ENCODE measurements at places on chromosomes 6 and 20.

GRCh38 chr6:48628316-48628715, 517.3 kb upstream of the PTCHD4 start:
- no peak for DNase-seq

- no peak for DNase-seq
Observed at GRCh38 chr20:62025394-62025793, 40.3 kb downstream of the TAF4 start.

- no peak for DNase-seq
Observed at GRCh38 chr20:37911838-37912281, 8.9 kb downstream of the VSTM2L start.

DNA sequence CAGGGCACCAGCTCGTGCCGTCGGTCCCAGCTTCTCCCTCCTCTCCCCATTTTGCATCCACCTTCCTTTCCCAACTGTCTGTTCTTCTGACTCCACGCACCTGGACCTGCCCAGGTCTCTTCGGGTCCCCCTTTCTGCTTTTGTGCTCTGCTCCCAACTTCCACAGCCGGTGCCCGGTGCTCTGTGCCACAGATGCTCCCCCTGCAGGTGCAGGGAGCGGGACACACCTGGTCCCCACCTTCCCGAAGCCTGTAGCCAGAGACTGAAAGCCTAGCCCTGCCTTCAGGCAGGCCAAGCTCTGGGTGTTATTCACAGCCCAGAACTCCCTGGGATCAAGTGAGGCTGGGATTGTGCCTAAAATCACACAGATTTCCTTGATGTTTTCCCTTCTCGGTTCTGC, 24.6 kb upstream of the BMP7 start:
- no peak for DNase-seq

GRCh38 chr20:61941721-61942405, 123.8 kb downstream of the TAF4 start:
- DNase-seq: no peak

DNA sequence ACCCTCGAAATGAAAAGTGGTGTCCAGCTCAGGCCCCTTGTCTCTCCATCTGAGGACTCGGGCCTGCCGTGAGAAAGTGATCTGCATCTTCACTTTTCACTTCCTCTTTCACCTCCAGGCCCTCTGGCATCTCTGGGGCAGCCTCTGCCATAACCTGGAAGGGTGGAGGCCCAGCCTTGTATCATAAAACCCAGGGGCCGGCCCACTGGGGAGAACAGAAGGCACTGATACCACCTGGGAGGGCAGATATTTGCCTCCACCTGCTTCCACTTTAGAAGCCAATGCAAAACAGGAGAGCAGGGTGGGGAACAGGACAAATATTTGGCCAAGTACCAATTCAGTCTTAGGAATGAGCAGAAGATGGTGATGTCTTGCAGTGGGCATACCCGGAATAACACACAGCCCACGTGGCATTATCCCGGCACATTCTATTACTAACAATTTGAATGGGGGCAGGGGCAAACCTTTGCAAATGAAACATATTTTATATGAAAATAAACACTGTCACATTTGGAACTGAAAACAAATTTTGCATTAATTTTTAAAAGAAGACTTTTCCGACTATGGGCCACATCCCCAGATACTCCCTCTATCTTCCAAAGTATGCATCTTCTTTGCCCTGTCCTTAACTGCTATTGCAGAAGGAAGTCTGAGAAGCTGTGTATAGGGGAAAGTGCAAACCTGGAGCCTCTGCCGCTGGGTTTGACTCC, 69.2 kb upstream of the TBC1D7 start:
- DNase-seq: peak; percentile 39

GRCh38 chr6:128346569-128346968, 173.8 kb downstream of the PTPRK start:
- no peak for DNase-seq

GRCh38 chr6:148509800-148510581, 167.4 kb downstream of the SASH1 start:
- peak; percentile 6 for DNase-seq

GRCh38 chr6:33505548-33506370, 51.4 kb downstream of the ZBTB9 start:
- DNase-seq: no peak

GRCh38 chr6:44661221-44662008, 273.9 kb downstream of the CDC5L start:
- no peak for DNase-seq
